Common myeloid progenitor, CD34-positive (primary cell): ENCODE measurements at places on chromosomes 2 and 18.

DNA sequence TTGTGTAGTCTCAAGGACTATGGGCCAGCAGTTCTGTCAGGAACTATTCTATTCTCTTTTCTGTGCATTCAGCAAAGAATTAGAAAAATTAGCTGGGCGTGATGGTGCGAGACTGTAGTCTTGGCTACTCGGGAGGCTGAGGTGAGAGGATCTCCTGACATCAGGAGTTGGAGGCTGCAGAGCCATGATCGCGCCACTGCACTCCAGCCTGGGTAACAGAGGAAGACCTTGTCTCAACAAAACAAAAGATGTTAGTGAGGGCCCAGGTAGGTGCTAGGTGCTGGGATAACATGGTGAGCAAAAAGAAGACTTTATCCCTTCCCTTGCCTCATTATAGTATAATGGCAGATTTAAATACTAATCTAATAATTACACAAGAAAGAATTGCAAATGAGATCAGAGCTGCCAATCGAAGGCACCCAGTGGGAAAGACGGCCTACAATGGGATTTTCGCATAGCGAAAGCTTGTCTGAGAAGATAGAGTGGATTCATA, 447 bp upstream of the MRPL19 start:
- DNase-seq, result no peak

GRCh38 chr18:45802814-45803492, 22.5 kb upstream of the SIGLEC15 start:
- DNase-seq, result peak; percentile 83

DNA sequence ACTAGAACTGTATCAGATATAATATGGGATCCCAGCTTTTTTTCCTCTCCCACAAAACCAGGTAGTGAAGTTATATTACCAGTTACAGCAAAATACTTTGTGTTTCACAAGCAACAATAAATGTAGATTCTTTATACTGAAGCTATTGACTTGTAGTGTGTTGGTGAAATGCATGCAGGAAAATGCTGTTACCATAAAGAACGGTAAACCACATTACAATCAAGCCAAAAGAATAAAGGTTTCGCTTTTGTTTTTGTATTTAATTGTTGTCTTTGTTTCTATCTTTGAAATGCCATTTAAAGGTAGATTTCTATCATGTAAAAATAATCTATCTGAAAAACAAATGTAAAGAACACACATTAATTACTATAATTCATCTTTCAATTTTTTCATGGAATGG, 77.7 kb upstream of the CSRNP3 start:
- no peak for DNase-seq

- DNase-seq, result no peak
Observed at GRCh38 chr18:28952339-28952738, 775.4 kb upstream of the CDH2 start.
